Motor neuron (in vitro differentiated cells): ENCODE measurements at places on chromosomes 6 and 20. TPM values are rescaled to one million over a fixed set of nuclear protein-coding genes. Genes with fewer than 3 reads are reported as not detected.

The KHDC1L gene
- not detected in 2 replicates for total RNA-seq

The RAET1G gene
- total RNA-seq: 0.56 and 0.83 TPM in 2 replicates

GRCh38 chr20:50170549-50171220 lies 17.2 kb upstream of the PEDS1 start:
- ATAC-seq: no peak

The GGTLC1 gene
- total RNA-seq: not detected in 2 replicates

The CRIP3 gene
- total RNA-seq: 2.8 and 8.7 TPM in 2 replicates

The ULBP2 gene
- total RNA-seq: 1.3 and 1.7 TPM in 2 replicates

- peak; percentile 10 for ATAC-seq
Measured at GRCh38 chr20:62710886-62711702, 2.5 kb downstream of the NTSR1 start.

The MICB gene
- 4.2 and 6.9 TPM in 2 replicates for total RNA-seq

GRCh38 chr6:39835821-39836295 lies 43.7 kb downstream of the DAAM2 start:
- no peak for ATAC-seq

The COMMD7 gene
- 16.1 and 17.2 TPM in 2 replicates for total RNA-seq

- no peak for ATAC-seq
Measured at GRCh38 chr20:44990425-44990824, 24.1 kb downstream of the STK4 start.

GRCh38 chr6:161373905-161374451 lies 100.1 kb upstream of the AGPAT4 start:
- peak; percentile 62 for ATAC-seq

The SIRPB2 gene
- total RNA-seq: 0.13 and 1.7 TPM in 2 replicates

DNA sequence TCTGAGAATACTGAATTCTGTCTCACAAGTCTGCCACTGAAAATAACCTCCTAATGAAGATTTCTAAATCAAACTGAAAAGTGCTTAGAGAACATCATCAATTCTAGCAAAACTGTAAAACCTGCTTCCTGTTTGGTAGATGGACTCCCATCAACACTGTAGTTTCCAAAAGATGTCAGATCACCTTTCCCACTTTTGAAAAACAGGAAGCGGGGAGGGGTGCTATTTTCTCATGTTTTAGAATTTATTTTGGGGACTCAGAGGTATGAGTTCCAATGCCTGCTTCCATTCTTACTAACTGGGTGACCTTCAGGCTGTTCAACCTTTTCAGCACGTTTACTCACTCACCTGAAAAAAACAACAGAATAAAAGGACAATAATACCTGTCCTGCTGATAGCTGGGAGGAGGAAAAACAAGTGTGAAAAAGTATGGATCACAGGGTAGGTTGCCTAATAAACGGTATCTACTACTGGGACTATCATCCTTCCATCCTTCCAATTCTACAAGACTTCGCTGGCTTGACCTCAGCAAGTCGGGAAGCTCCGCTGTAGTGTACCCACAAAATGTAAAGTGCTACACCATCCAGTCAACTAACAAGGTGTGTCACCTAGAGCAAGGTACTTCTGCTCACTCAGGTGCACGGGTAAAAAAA lies 1.1 kb downstream of the ATP5F1E start:
- no peak for ATAC-seq

The SLC24A3 gene
- 9.7 and 10.3 TPM in 2 replicates for total RNA-seq

GRCh38 chr6:11931296-11932035 lies 80.6 kb upstream of the HIVEP1 start:
- no peak for ATAC-seq

The HLA-DQB1 gene
- total RNA-seq: 0.87 TPM in 1 of 2 replicates, not detected in the other

The GSTA3 gene
- not detected in 2 replicates for total RNA-seq

GRCh38 chr6:163661272-163661671 lies 246.8 kb downstream of the QKI start:
- ATAC-seq: peak; percentile 78
